CD4-positive, alpha-beta T cell treated with Interleukin-15 for 1 hour (primary cell): ENCODE measurements at places on chromosomes 7 and 10.
A peak's percentile ranks its signal among the peaks of the same experiment; 100 is the strongest.

GRCh38 chr10:116164291-116164690 is 108.7 kb downstream of the GFRA1 start:
- DNase-seq: no peak

DNA sequence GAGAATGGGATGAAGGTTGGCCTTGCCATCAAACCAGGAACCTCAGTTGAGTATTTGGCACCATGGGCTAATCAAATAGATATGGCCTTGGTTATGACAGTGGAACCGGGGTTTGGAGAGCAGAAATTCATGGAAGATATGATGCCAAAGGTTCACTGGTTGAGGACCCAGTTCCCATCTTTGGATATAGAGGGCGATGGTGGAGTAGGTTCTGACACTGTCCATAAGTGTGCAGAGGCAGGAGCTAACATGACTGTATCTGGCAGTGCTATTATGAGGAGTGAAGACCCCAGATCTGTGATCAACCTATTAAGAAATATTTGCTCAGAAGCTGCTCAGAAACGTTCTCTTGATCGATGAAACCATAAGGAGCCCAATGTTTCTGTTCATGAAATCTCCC is 637 bp downstream of the RPEL1 start:
- no peak for DNase-seq

DNA sequence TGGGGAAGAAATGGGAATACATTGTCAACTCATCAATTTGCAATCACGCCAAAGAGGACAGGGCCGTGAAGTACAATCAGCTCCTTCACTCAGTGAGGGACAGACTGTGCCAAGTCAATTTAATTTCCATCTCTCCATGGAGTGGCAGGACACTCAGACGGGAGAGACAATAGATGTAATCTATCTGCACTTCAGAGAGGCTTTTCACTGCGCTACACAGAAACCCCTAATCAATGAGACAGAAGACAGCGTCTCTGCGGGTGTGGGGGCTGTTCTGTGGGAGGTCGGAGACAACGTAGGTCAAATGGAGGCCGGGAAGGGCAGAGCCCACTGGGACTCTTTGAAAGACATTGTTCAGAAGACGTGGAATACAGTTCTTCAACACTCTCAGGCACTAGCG is 541.0 kb upstream of the ADARB2 start:
- DNase-seq: no peak

- DNase-seq: peak; percentile 17
These were observed 59.2 kb upstream of the JAZF1 start for GRCh38 chr7:28239823-28240204.

DNA sequence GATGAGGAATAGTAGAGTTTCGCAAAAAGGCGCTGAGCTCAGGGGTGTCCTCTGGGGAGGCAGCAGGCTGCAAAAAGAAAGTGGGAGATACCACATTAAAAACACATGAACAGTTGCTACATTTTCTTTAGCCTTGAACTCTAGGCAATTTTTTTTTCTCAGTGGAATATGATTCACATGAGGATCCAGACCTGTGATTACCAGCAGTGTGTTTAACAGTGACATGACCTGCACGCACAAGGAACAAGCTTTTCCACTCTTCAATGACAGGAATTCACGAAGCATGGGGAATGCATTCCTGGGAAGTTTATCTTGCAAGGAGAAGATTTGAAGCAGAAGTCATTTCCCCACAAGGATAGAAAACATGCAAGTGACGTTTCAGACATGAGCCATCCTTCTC is 161.6 kb downstream of the ITGA8 start:
- no peak for DNase-seq

DNA sequence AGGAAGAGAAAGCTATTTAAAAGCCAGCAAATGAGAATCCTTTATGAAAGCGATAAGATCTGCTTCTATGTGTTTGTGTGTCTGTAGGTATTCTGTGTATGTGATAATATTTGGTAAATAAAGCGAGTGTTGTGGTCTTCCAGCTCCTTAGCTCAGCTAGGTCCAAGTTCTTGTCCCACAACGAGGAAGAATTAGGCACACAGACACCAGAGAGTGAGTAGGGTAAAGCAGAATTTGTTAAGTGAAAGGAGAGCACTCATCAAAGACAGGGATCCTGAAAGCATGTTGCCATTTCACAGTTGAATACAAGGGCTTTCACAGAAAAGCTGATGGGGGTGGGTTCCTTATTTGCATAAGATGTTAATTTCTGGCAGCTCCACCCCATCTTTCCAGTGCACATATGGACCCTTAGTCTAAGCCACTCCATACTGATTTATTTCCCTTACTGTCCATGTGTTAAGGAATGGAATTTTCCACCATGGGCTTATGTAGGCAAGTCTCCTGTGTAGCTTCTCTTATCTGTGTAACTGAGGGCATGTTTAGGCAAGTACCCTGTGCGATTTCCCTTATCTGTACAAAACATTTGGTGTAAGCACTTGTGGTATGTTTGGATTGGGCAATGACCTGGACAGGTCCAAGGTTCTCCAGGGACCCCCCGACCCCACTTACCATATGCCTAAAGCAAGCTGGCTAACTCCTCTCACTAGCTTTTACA is 165.9 kb upstream of the VIPR2 start:
- DNase-seq: no peak

- peak; percentile 84 for DNase-seq
These were observed at the start of gene SLK for GRCh38 chr10:103966671-103967447. SLK (plus strand) TSS chr10:103967140; CDS start chr10:103967746, 606 bp downstream.

DNA sequence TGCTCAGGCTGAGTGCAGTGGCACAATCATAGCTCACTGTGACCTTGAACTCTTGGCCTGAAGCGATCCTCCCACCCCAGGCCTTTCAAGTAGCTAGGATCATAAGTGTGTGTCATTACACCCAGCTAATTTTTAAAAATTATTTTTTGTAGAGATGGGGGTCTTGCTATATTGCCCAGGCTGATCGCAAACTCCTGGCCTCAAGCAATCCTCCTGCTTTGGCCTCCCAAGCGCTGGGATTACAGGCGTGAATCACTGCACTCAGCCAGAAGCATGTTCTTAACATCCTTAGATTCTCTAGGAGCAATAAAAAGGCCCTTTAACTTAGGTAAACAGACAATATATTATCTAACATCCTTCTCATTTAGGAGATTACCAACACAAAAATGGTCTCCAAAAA is 38.3 kb upstream of the EFCAB10 start:
- no peak for DNase-seq

DNA sequence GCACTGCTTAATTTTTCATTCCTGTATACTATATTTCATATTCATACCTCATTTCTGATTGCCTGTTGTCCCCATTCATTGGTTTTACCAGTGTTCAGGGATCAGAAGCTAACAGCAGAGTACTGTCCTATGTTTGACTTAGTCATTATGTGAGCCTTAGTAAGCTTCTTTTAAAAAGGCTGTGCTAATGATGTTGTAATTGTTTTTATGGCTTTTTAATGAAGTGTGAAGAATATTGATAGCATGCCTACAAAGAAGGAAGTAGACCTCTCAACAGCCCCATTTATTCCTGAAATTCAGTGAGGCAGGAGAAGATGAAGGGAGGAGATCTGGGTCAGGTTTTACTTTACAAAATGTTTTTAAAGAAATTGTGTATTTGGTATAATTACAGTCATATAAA is 61.7 kb downstream of the AGK start:
- DNase-seq: no peak

DNA sequence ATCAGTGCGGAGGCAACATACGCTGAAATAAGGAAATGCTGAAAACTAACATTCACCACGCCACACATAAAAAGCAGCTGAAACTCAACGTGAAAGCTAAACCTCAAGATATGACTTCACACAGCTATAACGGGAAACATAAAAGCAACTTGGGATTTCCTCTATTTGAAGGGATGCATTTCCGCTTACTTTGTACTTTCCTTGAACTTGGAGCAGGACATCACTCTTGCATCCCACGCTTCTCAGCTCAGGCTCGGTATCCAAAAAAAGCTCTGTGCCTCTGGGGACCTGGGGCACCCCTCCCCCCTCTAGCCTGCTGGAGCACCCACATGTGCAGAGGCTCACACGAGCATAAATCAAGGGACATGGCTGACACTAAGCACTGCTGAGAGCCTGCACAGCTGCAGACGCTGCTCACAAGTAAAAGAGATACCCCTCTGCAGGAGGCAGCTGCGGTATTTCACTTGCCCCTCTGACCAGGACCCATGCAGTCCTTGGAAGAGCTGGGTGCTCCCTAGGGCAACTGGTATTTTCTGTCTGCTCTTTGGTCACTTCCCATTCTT is 34.2 kb downstream of the PARD3 start:
- no peak for DNase-seq

DNA sequence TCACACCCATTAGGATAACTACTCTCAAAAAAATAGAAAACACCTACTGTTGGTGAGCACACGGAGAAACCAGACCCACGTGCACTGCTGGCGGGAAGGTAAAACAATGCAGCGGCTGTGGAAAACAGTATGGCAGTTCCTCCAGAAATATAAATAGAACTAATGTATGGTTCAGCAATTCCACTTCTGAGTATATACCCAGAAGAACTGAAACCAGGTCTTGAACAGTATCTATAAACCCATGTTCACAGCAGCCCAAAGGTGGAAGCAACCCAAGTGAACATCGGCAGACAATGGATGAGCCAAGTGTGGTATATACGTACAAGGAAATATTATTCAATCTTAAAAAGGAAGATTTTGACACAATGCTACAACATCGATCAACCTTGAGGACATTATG is 164.7 kb downstream of the ZMYND11 start:
- no peak for DNase-seq
